ENCODE measurements at places on chromosomes 13 and 19. TPM values are rescaled to one million over a fixed set of nuclear protein-coding genes. Genes with fewer than 3 reads are reported as not detected.

The TPTE2 gene
- total RNA-seq: 0.22 TPM

The LYPD3 gene
- 3.1 TPM for total RNA-seq

DNA sequence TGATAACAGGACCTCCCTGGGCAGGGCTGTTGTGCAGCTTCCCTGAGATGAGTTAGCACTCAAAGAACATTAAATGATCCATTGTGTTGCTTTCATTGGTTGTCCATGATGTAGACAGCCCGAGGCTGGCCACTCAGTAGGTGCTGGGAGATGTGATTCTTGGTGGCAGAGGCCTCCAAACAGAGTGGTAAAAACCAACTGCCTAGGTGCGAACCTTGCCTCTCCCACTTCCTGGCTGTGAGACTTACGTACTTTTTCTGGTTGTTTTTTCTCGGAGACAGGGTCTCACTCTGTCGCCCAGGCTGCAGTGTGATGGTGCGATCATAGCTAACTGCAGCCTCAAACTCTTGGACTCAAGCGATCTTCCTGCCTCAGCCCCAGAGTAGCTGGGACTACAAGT is 6.2 kb downstream of the SARS2 start:
- no peak for DNase-seq

DNA sequence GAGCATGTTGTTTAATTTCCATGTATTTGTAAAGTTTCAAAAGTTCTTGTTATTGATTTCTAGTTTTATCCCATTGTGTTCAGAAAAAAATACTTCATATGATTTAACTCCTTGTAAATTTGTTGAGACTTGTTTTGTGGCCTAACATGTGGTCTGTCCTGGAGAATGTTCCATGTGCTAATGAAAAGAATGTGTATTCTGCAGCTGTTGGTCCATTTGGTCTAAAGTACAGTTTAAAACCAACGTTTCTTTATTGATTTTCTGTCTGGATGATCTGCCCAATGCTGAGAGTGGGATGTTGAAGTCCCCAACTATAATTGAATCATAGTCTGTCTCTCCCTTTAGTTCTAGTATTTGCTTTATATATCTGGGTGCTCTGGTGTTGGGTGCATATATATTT is 34.9 kb upstream of the TPP2 start:
- no peak for DNase-seq

- DNase-seq: no peak
These were observed 638.8 kb upstream of the SLITRK6 start for GRCh38 chr13:86438034-86438433.

DNA sequence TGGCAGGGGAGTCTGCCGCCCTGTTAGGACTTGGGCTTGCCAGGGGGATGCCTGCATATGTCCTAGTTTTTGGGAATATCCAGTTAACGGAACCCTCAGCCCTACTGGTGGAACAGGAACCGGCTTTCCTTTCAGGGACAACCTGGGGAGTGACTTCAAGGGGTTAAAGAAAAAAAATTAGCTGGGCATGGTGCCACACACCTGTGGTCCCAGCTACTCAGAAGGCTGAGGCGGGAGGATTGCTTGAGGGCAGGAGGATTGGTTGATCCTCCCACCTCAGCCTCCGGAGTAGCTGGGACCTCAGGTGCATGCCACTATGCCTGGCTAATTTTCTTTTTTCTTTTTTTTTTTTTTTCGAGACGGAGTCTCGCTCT is 22.5 kb downstream of the LDLR start:
- DNase-seq: no peak

- DNase-seq: no peak
These were observed 680.4 kb upstream of the SPRY2 start for GRCh38 chr13:81021284-81021840.

All from activated T-cell treated with anti-CD3 and anti-CD28 coated beads, Interleukin-2, amount 50 U/mL, for 72 hours (primary cell).